GM12878 (cell line): ENCODE measurements at places on chromosomes 16 and 17. TPM values are rescaled to one million over a fixed set of nuclear protein-coding genes. Genes with fewer than 3 reads are reported as not detected.

- DNase-seq, result no peak
Observed at GRCh38 chr17:45115871-45116270, 16.4 kb downstream of the PLCD3 start.

Gene CCL7
- total RNA-seq, result not detected in 2 replicates

Gene CA5A
- not detected in 2 replicates for total RNA-seq

Gene HES7
- total RNA-seq, result 1.3 and 1.9 TPM in 2 replicates
